A549 treated with ZK216348 at 1 μM for 4 hours (cell line): ENCODE measurements at places on chromosomes 12 and 14. TPM values are rescaled to one million over a fixed set of nuclear protein-coding genes. Genes with fewer than 3 reads are reported as not detected.

CFAP54 gene
- 1.3 to 1.6 TPM (median 1.4 TPM) in 5 replicates for total RNA-seq

LRRC43 gene
- total RNA-seq, result 0.16 TPM in 1 of 5 replicates, not detected in the others

AMN gene
- total RNA-seq, result 0.21 to 0.55 TPM (median 0.40 TPM) in 5 replicates

TMEM233 gene
- not detected in 5 replicates for total RNA-seq

DENND5B gene
- total RNA-seq, result 9.6 to 17.3 TPM (median 15.4 TPM) in 5 replicates
